ENCODE measurements at places on chromosomes 2 and 18. TPM values are rescaled to one million over a fixed set of nuclear protein-coding genes. Genes with fewer than 3 reads are reported as not detected.

GRCh38 chr2:110869472-110870446 lies 137.4 kb downstream of the ACOXL start:
- DNase-seq: no peak

- no peak for DNase-seq
Observed at GRCh38 chr2:159738509-159739390, 26.4 kb downstream of the MARCHF7 start.

- no peak for DNase-seq
Observed at GRCh38 chr2:65018141-65018582, 29.0 kb downstream of the SLC1A4 start.

DNA sequence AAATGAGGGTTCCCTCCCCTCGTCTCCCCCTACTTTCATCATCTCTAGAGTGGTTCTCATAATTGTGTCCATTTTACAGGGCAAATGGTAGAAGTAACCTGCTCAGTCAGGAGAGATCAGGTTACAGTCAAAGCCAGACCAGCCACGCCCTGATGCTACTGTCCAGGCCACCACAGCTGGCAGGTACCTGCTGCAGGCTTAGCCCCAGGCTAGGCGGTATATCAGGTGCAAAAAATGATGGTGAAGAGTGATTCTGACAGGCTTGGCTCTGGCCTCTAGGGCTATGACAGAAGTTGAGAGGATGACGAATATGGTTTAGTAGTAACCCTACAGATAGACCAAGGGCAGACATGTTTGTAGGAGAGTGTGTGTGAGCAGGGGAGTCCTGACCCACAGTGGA lies 67.1 kb downstream of the HAUS1 start:
- DNase-seq: no peak

DNA sequence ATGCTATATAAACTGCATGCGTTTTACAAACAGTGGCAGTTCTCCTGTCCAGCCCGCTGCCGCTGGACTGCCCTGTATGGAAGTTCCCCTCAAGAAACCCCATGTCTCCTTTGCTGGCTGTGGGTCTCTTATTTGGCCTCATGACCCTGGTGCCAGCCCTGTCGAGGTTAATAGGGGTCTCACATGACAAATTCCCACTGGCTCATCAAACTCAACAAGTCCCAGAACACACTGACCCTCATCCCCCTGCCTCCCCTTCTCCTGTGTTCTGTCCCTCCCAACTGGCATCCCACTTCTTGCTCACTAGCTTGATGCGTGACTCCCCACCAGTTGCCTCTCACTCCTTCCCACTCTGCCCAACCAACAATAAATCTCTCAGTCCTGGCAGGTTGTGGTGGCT lies 137.6 kb upstream of the HS6ST1 start:
- DNase-seq: no peak

GRCh38 chr2:1246239-1246638 lies 167.0 kb upstream of the TPO start:
- no peak for DNase-seq

GRCh38 chr2:136117909-136118818 lies at the start of gene CXCR4:
Gene CXCR4 (minus strand): TSS chr2:136118149. CDS start chr2:136118060, 89 bp downstream.
- DNase-seq: peak; percentile 87

DNA sequence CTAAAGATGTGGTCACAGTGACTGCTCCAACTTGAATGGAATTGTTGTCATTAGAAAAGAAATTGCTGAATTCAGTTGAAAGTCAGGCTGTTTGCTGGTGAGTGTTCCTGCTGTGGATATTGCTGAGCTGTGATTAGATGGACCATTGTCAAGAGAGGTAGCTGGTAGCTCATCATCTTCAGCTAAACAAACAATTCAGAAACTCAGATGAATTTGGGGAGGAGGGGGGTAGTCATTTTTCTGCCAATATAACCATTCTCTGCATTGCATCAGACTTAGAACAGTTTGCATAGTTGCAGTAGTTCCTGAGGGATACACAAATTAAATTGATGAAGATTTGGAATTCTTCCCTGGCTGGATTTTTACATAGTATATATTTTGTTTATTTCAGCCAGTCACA lies 108.3 kb downstream of the MTCL1 start:
- no peak for DNase-seq

GRCh38 chr18:64966667-64967066 lies 784.1 kb upstream of the CDH7 start:
- DNase-seq: peak; percentile 77

- no peak for DNase-seq
Observed at GRCh38 chr2:4992226-4992625, 700.0 kb upstream of the SOX11 start.

- DNase-seq: no peak
Observed at GRCh38 chr2:233417282-233417681, 63.0 kb downstream of the DGKD start.

- no peak for DNase-seq
Observed at GRCh38 chr2:81670885-81671284, 1366.3 kb upstream of the LRRTM1 start.

- DNase-seq: no peak
Observed at GRCh38 chr2:143600116-143600515, 470.9 kb downstream of the ARHGAP15 start.

- DNase-seq: no peak
Observed at GRCh38 chr2:31483246-31483645, 68.7 kb upstream of the XDH start.

- no peak for DNase-seq
Observed at GRCh38 chr18:23207191-23207955, 72.1 kb downstream of the CABLES1 start.

DNA sequence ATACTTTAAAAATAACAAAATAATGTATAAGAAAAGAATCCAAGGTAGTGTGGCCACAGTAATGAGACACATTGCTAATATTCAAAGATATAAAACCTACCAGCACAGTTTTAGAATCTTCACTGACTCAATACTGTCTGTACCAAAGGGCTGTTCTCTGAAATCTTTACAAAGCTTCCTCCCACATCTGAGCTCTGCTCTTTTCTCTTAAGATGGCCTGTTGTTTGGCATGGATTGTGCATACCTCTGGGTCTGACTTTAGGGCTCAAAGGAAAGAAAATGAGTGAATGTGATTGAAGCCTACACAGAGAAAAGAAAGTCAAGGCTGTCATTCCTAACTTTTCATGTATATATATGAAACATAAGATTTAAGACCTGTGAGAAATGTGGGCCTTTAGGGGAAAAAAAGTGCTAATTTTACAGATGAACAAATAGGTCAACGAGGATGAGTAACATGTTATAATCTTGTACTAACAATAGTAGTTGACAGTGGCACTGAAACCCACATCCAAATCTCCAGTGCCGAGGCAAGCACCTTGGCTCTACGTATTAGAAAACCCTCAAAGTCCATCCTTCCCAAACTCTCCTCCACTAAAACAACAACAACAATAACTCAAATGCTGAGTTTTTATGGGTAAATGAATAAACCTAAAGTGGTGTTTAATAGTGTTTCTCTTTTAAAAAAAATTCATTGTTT lies 114.2 kb downstream of the ZNF521 start:
- no peak for DNase-seq

DNA sequence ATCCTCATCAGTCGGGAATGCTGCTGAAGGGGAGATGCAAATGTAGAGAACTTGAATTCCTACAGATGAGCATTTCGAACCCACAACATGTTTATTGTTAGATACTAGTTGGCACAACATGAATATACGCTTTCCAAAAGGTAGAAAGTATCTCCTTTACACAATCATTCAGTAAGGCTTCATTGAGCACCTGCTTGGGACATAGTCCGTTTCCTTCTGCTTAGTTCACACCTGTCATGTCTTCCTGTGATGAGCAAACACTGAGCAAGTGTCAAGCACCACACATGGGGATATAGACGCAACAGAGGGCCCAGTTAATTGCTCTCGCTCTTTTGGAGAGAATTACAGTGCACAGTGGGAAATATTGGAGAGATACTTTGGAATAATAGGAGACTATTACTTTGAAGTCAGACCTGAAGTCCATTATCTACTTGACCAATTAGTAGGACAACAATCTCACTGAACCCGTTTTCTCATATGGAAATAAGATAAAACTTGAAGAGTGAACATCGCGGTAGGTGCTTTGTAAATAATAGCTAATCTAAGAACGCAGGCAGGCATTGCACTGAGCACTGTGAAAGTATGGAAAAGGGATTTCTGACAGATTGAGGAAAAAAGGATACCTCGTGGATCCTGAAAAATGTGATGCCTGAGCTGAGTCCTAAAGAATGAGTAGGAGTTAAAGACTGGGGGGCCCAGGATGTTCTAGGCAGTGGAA lies 1.2 kb downstream of the CPSF3 start:
- DNase-seq: no peak

GRCh38 chr18:48109961-48110493 lies 179.6 kb upstream of the SMAD2 start:
- no peak for DNase-seq

DNA sequence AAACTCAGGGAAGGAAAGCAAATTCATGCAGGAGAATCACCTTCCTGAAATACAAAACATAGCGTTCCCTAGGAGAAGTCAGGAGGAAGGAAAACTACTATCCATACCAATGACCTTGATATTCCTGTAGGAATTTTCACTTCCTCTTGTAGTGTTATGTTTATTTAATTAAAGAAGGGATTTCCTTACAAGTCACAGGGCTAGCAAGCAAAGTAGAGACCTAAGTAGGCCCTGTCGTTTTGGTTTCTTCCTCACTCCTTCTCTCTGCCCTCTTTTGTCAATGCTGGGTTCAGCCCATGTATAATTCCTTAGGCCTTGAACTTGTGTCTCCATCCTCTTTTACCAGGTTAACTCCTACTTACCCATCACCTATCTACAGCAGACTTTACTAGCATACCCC lies 435.2 kb upstream of the LRATD1 start:
- no peak for DNase-seq

DNA sequence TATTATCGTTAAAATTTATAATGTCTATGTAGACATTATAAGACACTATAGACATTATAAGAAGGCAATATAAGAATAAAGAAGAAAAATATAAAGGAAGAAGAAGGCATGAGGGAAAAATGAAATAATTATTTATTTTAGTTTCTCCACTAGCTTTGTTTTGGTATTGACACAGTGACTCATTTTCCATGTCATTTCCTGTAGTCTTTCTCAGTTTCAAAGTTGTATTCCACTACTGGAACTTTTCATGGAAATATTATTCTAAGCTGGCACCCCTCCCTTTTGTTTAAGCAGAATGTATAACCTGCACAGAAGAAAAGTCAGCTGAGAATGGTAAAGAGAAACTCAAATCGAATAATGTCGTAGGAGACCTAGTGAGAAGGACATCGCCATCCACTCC lies 234.2 kb upstream of the NETO1 start:
- DNase-seq: no peak

DNA sequence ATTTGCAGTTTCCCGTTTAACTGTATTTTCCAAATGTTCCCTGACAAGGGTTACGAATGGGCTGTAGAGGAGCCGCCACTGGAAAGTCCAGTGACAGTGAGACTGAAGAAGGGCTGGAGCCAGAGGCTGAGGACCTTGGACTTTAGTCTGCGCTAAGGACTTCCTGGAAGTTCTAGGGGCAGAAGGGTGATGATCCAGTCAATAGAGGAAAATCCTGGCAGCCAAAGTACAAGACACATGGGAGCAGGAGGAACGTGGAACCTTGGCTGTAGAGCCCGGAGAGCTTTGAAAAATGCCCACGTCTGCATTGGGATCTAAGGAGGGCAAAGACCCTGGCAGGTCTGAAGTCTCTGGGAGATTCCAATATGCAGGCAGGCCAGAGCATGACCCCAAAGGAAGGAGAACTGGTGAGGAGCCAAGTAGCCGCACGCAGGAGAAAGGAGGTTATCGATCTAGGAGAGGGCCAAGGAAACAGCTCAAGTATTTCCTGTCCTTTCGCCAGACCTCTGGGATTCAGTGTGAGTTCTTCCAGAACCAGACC lies 28.5 kb downstream of the MBP start:
- DNase-seq: no peak

- no peak for DNase-seq
Observed at GRCh38 chr2:20145497-20146193, 79.3 kb downstream of the SDC1 start.

- DNase-seq: no peak
Observed at GRCh38 chr2:189056200-189057106, 82.3 kb downstream of the COL3A1 start.

DNA sequence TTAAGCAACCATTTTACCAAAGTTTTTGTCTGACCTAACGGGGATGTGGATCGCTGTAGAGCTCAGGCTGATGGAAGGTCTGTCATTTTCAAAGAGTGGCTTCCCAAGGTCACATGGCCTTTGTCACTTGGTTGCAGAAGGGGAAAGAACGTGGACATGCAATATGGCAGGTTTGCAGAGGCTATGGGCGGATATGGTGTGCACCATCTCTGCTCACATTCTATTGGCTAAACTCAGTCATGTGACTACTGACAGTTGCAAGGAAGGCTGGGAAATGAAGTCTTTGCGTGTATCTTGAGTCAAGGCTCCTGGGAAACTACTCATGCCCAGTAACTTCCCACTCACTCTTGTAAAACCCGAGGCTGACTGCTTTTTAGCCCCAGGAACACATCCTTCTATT lies 96.8 kb downstream of the ST6GAL2 start:
- no peak for DNase-seq

DNA sequence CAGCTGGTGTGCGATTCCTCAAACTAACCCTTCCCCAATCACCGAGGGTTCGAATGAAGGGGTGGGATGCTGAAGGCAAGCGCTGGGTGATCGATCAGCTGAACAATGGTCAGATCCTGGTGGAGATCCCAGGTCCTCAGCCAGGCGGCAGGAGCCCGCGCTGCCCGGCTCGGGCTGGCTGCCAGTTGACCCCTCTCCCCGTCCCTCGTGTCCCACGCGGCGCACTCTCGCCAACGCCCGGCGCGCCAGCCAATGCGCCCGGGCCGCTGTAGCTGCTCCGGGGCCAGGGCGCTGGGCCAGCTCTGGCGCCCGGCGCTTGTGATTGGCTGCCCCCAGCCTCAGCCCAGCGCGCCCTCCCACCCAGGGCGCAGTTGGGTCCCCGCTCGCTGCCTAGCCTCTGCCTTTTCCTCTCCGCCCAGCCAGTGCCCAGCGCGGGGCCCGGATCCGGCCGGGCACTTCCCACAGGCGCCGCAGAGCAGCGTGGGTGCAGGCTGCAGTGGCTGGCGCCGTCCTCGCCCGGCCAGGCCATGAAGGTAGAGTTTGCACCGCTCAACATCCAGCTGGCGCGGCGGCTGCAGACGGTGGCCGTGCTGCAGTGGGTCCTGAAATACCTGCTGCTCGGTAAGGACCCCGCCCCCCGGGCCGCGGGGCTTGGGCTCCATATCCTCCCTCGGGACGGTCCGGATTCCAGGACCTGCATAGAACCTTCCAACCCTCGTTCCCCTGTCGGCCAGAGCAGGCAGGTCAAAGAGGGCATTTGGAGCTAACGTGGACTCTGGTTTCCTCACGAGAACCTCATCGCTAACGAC lies at the start of gene MOGAT1:
TSS of gene MOGAT1 (plus strand) at position 400 of the 809 bp plus-strand sequence. CDS start at position 528, 128 bp downstream.
- no peak for DNase-seq

PGAP1 gene
- 82.4 TPM for total RNA-seq

WNT6 gene
- 6.5 TPM for total RNA-seq

MYO5B gene
- total RNA-seq: 8.0 TPM

FSHR gene
- not detected for total RNA-seq

LIMS1 gene
- total RNA-seq: 46.1 TPM

PROM2 gene
- total RNA-seq: 1.8 TPM

TLX2 gene
- 0.69 TPM for total RNA-seq

RSAD2 gene
- 6.9 TPM for total RNA-seq

GPR55 gene
- total RNA-seq: not detected

EML6 gene
- total RNA-seq: 6.9 TPM
